ENCODE measurements at places on chromosomes 1 and 21.

GRCh38 chr1:115336741-115337140 lies 1.3 kb downstream of the NGF start:
- DNase-seq = no peak
- H3K4me3 ChIP-seq = no peak overlapping the region
- H3K4me1 ChIP-seq = no peaks in the 10 kb centered on the region

- no peaks in the 10 kb centered on the region for H3K36me3 ChIP-seq
- peaks cover 7% of the 10 kb centered on the region for H3K27me3 ChIP-seq
- no peaks in the 10 kb centered on the region for H3K4me1 ChIP-seq
Observed at GRCh38 chr1:201083741-201084140, 28.5 kb downstream of the CACNA1S start.

DNA sequence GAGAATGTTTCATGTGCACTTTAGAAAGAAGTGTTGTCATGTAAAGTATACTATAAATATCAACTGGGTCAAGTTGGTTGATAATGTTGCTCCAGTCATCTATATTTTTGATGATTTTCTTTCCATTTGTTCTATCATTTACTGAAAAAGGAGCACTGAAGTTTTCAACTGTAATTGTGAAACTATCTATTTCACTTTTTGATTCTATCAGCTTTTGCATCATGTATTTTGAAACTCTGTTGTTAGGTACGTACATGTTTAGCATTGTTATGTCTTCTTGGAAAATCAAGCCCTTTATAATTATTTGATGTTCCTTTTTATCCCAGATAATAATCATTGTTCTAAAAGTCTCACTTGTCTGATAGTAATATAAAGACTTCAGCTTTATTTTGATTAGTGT lies 14.4 kb upstream of the HIVEP3 start:
- H3K4me1 ChIP-seq = peaks cover 2% of the 10 kb centered on the region
- DNase-seq = no peak
- no peak overlapping the region for H3K4me3 ChIP-seq
- no peaks in the 10 kb centered on the region for H3K36me3 ChIP-seq
- H3K27ac ChIP-seq = no peak overlapping the region

- H3K36me3 ChIP-seq = peaks cover 74% of the 10 kb centered on the region
- H3K4me1 ChIP-seq = peaks cover 84% of the 10 kb centered on the region
- H3K4me3 ChIP-seq = peak overlapping the region; percentile 94
- H3K27ac ChIP-seq = peak overlapping the region; percentile 100
- DNase-seq = no peak
Observed at GRCh38 chr21:41425588-41425953, 468 bp upstream of the MX1 start.

GRCh38 chr1:112083487-112083886 lies 94.0 kb upstream of the KCND3 start:
- peaks cover 9% of the 10 kb centered on the region for H3K27me3 ChIP-seq
- no peak for DNase-seq
- H3K4me3 ChIP-seq = no peak overlapping the region
- H3K27ac ChIP-seq = no peak overlapping the region
- no peaks in the 10 kb centered on the region for H3K36me3 ChIP-seq
- H3K4me1 ChIP-seq = no peaks in the 10 kb centered on the region

DNA sequence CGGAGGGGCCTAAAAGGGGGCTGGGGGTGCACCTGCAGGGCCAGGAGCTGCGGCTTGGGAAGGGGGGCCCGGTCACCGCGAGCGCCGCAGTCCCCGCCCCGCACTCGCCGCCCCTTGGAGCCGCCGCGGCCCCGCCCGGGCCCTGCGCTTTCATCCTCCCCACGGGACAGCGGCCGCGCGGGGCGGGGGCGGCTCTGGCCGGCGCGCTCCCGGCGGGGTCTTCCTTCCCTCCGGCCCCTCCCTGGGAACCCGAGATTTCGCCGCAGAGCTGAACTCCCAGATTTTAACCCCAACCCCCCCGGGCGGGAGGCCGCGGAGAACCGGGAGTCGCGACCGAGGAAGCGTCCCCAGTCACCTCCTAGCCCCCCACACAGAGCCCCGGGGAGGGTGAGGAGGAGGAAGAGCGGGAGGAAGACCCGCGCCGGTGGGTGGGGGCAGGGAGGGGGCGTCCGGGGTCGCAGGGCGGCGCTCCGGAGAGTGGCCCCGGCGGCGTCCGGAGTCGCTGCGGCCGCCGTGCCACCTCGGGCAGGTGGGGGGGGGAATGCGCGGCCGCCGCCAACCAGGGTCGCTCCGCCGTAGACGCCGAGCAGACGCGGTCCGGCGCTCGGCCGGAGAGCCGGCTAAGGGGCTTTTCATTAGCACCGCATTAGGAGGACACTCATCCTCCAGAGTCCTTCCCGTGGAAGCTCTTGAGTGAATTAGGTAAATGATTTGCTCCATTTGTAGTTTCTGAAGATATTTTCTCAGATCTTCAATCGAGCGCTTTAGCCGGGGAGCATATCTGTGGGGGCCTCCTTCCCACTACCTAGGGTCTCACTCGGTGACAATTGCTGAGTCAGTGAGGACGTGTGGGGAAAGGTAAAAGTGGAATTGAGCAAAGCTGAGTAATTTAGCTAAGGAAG lies 31.6 kb upstream of the NFIA start:
- no peak for DNase-seq
- H3K4me3 ChIP-seq = peak overlapping the region; percentile 69
- peaks cover 53% of the 10 kb centered on the region for H3K27me3 ChIP-seq
- H3K4me1 ChIP-seq = peaks cover 31% of the 10 kb centered on the region
- no peak overlapping the region for H3K27ac ChIP-seq

GRCh38 chr1:33343539-33343938 lies 22.6 kb upstream of the A3GALT2 start:
- peaks cover 52% of the 10 kb centered on the region for H3K4me1 ChIP-seq
- no peak overlapping the region for H3K4me3 ChIP-seq
- no peak for DNase-seq
- H3K27me3 ChIP-seq = no peaks in the 10 kb centered on the region
- H3K27ac ChIP-seq = no peak overlapping the region

GRCh38 chr1:74772945-74773344 lies 40.0 kb downstream of the TYW3 start:
- DNase-seq = no peak
- no peaks in the 10 kb centered on the region for H3K36me3 ChIP-seq
- peaks cover 7% of the 10 kb centered on the region for H3K27me3 ChIP-seq
- no peak overlapping the region for H3K27ac ChIP-seq
- no peak overlapping the region for H3K4me3 ChIP-seq
- H3K4me1 ChIP-seq = no peaks in the 10 kb centered on the region

GRCh38 chr21:17828223-17828622 lies 9.1 kb upstream of the C21orf91 start:
- peaks cover 19% of the 10 kb centered on the region for H3K36me3 ChIP-seq
- no peaks in the 10 kb centered on the region for H3K4me1 ChIP-seq
- no peak overlapping the region for H3K4me3 ChIP-seq
- H3K27me3 ChIP-seq = no peaks in the 10 kb centered on the region
- no peak overlapping the region for H3K27ac ChIP-seq
- DNase-seq = no peak

- H3K4me3 ChIP-seq = no peak overlapping the region
- H3K36me3 ChIP-seq = peaks cover 42% of the 10 kb centered on the region
- peaks cover 60% of the 10 kb centered on the region for H3K4me1 ChIP-seq
- H3K27ac ChIP-seq = peak overlapping the region; percentile 69
Observed at GRCh38 chr1:181043025-181043888, 9.5 kb downstream of the MR1 start.

GRCh38 chr1:235014756-235015155 lies 113.9 kb downstream of the TOMM20 start:
- H3K27ac ChIP-seq = peak overlapping the region; percentile 46
- H3K27me3 ChIP-seq = no peaks in the 10 kb centered on the region
- peaks cover 50% of the 10 kb centered on the region for H3K36me3 ChIP-seq
- peaks cover 87% of the 10 kb centered on the region for H3K4me1 ChIP-seq
- DNase-seq = no peak

GRCh38 chr21:33857846-33858666 lies 57.5 kb downstream of the ATP5PO start:
- H3K4me3 ChIP-seq = no peak overlapping the region
- no peaks in the 10 kb centered on the region for H3K36me3 ChIP-seq
- no peak overlapping the region for H3K27ac ChIP-seq

- no peaks in the 10 kb centered on the region for H3K36me3 ChIP-seq
- no peaks in the 10 kb centered on the region for H3K4me1 ChIP-seq
- H3K27ac ChIP-seq = no peak overlapping the region
- DNase-seq = no peak
Observed at GRCh38 chr1:47194311-47194710, 4.5 kb upstream of the PDZK1IP1 start.

GRCh38 chr1:211830055-211830327 lies 572 bp downstream of the LPGAT1 start:
- DNase-seq = peak; percentile 37
- H3K36me3 ChIP-seq = peaks cover 28% of the 10 kb centered on the region
- peaks cover 66% of the 10 kb centered on the region for H3K4me1 ChIP-seq
- H3K4me3 ChIP-seq = peak overlapping the region; percentile 84

DNA sequence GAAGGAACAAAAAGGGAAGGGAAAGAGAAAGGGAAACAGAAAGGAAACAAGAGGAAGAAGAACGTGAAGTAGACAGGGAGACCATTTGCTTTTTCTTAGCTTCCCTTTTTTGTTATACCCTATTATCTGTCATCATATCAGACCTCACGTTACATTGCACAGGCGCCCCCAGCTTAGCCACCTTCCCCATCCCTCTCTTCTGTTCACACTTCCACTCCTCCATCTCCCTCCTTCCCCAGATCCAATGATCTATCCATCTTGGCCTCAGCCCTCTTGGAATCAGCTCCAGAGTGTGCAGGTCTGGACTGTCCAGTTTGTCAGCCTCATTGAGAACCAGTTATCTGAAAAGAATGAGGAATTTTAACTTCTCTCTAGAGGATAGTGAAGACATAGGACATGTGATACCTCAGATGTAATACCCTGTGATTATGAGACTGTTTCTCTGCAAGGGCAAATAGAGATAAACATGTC lies 101.1 kb upstream of the ERRFI1 start:
- peaks cover 5% of the 10 kb centered on the region for H3K27me3 ChIP-seq
- H3K27ac ChIP-seq = no peak overlapping the region
- H3K4me3 ChIP-seq = no peak overlapping the region
- DNase-seq = no peak
- peaks cover 2% of the 10 kb centered on the region for H3K36me3 ChIP-seq

DNA sequence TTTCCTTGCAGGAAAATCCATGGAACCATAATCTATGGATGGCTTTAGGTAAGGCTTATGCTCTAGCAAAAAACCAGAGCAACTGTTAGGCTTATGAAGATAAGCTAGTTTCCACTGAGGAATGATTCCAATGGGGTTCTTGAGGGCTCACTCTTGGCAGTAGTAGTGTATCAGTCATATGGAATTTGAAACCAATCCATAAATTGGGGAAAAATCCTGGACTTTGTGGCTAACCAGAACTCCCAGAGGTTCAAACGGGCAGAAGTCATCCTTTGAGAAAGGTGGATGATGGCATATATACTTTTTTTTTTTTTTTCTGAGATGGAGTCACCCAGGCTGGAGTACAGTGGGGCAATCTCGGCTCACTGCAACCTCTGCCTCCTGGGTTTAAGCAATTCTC lies 54.2 kb upstream of the ATF3 start:
- no peak overlapping the region for H3K4me3 ChIP-seq
- H3K36me3 ChIP-seq = peaks cover 9% of the 10 kb centered on the region
- peaks cover 46% of the 10 kb centered on the region for H3K27me3 ChIP-seq

DNA sequence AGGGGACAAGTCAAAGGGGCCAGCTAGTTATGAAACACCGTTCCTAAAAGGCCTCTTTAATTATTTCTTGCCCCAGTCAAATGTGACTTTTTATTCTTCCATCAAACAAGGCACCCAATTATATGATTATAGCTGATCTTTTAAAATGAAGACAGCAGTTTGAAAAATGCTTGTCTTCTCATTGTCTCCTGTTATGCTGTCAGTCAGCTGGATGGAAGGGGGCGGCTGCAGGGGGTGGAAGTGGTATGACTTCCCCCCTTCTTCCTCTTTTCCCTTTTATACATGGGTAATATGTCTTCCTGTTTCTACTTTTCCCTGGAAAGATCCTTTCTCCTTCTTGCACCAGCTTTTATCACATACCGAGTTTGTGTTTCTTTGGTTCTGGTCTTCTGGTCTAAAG lies 25.8 kb upstream of the KCNA10 start:
- DNase-seq = no peak
- H3K36me3 ChIP-seq = no peaks in the 10 kb centered on the region
- H3K27me3 ChIP-seq = peaks cover 14% of the 10 kb centered on the region
- no peaks in the 10 kb centered on the region for H3K4me1 ChIP-seq
- no peak overlapping the region for H3K27ac ChIP-seq
